ENCODE measurements at places on chromosomes 7 and 10.

DNA sequence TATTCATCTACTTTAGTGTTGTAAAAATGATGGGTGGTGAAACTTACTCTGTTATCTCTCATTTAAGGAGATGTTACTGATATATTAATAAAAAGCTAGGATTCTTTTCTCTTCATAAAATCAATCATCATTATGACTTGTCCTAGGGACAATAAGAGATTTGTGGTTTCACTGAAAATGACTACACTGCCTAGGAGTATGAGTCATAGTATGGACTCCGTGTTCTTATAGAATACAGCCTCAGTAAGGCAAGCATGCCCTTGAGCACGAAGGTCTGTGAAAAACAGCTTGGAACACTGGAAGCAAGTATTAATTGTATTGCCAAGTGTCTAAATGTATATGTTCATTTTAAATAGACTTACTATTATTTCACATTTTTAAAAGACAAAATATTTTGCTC is 749.2 kb upstream of the PCDH15 start:
- DNase-seq: no peak

DNA sequence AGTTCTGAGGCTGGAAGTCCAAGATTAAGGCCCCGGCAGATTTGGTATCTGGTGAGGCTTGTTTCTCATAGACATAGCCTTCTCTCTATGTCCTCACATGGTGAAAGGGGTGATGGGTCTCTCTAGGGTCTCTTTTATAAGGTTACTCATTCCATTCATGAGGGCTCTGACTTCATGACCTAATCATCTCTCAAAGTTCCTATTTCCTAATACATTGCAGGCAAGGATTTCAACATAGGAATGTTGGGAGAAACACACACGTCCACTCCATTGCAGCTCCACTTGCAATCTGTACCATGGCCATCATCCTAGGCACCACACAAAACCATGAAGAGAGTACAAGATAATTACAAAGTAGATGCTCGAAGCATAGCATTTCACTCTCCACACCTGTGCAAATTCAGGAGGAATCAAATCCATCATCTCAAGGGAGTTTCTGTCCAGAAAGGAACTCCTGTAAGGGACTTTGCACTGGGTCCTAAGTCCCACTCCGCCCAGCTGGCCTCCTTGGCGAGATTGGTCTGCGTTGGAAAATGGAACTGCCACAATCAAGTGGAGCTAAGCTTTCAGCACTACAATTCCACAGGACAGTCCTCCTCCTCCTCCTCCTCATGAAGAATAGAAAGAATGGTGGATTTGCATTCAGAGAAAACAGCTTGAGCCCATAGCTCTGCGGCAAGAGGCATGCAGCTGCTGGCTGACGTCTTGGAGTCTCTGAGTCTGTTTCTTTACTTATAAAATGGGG is 8.8 kb downstream of the DDC start:
- DNase-seq: no peak

GRCh38 chr10:62651341-62651740 is 153.2 kb upstream of the ADO start:
- DNase-seq: no peak

DNA sequence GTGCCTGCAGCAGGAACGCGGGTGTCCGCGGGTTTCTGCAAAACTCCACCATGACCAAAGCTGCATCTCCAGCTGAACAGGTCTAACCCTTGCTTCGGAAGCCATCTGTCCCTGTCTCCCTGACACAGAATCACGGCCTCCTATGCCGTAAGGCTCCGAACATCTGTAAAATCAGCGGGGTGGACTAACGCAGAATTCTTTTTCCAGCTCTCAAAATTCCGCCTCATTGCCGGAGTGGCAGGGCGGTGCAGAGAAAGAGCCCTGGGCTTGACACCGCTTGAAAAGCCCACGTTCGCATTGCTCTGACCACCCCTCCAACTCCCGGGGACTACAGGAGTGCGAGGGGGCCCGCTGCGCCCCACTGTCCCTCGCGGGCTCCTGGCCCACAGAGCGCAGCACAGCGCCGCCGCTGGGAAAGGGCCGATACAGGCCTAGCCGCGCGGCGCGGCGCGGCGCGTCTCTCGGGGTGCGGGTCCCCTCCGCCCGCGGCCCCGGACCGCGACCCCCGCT is 409 bp downstream of the DNMBP start:
- DNase-seq: no peak

- no peak for DNase-seq
These were observed 149.6 kb upstream of the PRPS1L1 start for GRCh38 chr7:18177129-18177814.

- DNase-seq: no peak
These were observed 82.7 kb downstream of the CPXM2 start for GRCh38 chr10:123808906-123809305.

- DNase-seq: peak; percentile 18
These were observed 31.7 kb downstream of the POLR1F start for GRCh38 chr7:19677180-19677579.

DNA sequence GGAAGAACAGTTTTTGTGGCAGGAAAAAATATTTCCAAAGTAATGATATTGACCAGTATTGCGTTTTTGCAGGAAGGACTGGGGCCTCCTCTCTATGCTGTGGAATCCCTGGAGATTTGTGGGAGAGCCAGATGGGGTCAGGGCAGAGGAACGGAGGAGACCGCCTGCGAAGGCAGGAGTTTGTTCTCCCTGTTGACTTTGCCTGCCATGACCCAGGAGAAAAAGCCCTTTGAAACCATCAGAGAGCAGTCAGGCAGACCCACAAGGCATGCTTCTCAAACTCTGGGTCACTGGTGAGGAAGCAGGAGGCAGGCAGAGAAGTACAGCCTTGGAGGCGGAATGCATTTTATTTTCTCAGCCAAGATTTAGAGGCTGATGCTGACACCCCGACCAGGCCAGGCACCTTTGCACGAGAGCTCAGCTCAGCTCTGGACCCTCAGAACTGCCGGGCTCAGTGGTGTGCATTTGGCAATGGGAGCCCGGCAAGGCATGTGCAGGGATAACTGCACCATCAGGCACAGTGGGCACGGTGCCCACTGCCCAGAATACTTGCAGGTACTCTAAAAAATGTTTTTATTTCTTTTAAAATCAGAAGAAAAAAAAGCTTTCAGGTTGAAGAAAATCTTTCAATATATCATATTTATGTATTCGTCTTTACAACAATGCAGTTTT is 410.4 kb downstream of the RPS24 start:
- DNase-seq: no peak

DNA sequence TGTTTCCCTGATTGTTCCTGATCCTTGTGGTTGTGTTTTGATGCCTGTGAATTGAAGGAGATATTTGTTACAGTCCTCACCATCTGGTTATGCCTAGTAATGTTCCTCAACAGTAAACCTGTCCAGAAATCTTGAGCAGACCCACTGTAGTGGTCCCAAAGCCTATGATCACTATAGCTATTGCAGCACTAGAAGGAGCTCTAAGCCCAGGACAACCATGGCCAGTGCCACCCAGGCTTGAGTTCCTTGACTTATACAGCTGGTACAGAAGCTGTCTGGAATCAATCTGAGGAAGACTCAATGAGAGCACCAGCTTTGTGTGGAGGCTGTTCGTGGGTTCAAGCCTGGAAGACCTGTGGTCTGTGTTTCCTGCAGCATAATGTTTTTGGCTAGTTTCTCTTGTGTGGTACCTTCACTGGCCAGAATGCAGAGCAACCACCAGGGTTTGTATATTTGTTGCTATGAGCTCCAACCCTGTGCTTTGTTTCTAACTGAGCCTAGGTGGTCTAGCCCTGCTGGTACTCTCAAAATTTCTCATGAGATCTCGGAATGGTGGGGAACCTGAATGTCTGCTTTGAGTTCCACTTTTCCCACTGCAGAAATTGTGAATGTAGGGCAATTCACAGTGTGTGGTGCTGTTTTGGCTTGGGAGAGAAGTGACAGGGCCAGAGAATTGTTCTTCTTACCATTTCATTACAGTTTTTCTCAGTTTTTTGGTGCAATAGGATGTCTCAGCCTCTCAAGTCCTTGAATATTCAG is 355.2 kb downstream of the SUGCT start:
- DNase-seq: no peak

DNA sequence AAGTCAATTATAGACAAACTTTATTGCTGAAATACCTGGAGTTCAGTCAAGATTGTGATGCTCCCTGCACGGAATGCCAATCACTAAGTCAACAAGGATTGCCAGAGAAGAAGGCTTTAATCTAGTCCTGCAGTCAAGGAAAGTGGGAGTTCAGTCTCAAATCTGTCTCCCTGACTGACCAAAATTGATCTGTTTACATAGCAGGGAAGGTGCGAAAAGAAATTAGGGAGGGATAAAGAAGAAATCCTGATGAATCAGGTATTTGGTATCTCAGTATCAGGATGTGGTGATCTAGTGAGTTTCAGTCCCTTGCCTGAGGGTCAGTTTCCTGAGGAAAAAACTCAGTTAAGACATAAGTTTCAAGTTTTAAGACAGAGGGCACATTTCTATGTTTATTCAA is 2.1 kb upstream of the AKR1D1 start:
- DNase-seq: no peak

- no peak for DNase-seq
These were observed 12.2 kb downstream of the PDE1C start for GRCh38 chr7:32058002-32058401.

- DNase-seq: no peak
These were observed 139.9 kb downstream of the CXCL12 start for GRCh38 chr10:44244745-44245600.

DNA sequence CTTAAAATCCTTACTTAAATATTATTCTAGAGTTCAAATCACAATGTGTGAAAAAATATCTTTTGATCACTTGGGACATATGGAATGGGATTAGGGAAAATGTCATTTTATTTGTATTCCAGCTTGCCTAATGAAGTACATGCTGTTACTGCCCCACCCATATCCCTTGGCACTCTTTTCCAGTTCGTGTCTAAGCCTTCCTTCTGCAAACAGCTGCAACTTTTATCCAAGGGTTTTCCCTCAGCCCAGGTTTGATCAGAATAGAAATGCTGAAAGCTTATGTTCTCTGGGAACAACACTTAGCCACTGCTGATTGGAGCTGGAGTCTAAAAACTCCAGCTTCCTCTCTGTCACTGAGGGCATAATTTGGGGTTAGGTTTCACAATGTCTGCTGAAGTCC is 214.1 kb upstream of the FAM3C start:
- DNase-seq: no peak

GRCh38 chr10:75703191-75703854 is 271.9 kb downstream of the LRMDA start:
- DNase-seq: no peak

DNA sequence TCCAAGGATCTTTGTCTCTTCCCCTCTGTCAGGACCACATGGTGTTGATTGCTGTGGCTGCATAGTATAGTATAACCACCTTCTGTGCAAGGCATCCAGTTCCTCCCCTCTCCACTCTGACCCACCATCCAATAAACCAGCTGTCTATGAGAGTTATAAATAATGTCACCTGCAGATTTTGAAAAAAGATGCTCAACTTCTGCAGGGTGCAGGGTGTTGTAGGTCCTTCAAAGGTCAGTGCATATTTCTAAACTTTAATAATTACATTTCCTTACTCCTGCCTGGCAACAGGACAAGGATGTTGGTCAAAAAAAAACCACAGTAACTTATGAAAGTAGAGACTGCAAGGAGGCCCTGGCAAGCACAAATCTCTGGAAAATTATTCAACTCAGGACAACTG is 166.2 kb downstream of the PKD1L1 start:
- no peak for DNase-seq

DNA sequence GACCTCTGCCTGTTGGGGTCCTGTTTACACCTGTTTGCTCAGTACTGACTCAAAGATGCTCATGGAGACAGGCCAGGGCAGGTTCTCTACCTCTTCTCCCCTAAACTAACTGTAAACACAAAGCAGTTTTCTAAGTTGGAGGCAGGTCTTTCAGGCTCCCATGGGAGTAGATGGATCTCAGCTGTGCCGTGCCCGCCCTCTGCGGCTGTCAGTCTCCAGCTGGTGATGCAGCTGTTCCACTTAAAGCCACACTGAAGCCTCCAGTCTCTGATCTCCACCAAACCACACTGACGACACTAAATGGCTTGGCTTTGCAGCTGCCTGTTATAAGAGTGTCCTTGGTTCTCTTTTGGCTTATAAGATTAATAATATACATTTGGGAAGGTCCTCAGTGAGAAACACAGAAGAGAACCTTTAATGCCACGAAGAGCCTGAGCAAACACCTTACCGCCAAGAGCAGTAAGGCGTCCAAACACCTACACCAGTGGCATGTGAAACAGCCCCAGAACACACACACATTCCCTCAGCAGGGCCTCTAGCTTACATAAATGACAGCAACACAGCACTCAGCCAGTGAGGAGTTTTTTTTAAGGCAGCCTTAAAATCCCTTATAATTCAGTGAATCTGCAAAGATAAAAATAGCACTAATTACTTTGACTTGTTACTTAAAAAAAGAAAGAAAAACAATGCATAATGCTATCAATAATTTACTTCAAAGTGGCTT is 60.4 kb upstream of the KCNIP2 start:
- DNase-seq: no peak

- no peak for DNase-seq
These were observed 912 bp upstream of the DUSP5 start for GRCh38 chr10:110496553-110497437.

DNA sequence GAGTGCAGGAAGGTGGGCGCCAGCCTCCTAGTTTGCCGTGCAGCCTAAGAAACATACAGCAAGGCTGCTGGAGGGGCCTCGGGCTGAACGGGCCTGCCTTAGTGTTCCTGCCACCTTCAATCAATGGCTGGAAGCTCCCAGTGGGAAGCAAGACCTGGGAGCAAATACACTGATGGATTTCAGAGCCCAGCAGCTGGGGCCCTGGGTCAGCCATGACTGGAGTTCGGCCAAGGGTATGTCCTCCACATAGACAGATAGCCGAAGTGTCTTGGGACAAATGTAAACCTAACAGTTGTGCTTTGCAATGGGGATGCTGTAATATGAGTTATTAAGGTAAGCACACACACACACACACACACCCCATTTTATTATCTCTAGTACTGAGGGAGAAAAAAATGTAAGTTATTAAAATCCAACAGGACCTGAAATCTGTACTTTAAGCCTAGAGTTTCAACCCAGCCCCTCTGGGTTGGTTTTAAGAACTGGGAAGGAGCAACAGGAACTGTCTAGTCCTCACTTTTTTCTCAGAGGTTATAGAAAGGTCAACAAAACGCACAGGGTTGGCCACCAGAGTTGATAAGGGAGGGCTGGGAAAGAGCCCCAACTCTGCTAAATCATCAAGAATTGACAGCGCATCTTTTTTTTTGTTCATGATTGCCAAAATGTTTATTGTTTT is 50.0 kb upstream of the CELF2 start:
- no peak for DNase-seq
